T-helper 22 cell (primary cell): ENCODE measurements at places on chromosomes 7 and 10.

- DNase-seq = no peak
Observed at GRCh38 chr10:3173171-3173878, 743 bp upstream of the PITRM1 start.

DNA sequence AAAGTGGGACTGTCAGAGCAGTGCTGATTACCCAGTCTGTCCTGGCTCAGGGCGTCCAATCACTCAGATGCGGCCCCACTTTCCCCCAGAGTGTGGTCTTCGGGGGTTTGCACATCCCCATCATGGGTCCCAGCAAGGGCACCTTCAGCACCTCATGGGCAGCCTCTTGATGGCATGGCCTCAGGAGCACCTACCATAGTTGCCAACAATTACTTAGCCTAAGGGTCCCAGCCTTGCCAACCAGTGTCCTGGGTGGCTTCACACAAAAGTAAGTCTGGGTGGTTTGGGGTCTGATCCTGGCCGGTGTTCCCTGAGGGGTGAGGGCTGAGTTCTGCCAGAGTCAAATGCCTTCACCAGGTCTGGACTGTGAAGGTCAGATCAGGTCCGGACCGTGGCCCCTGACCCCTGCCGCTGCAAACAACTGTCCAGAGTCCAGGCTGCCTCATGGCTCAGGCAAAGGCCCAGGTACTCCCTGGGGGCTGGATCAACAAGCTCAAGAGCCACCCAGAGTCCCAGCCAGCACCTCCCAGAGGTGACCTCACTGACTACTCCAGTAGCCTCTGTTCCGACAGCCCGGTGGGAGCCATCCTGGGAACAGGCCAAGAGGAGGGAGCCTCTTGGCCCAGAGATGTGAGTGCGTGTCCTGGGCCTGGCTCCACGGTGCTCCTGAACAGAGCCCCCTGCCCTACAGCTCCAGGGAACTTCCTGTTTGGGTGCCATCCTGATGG is 6.2 kb upstream of the MARVELD1 start:
- DNase-seq = no peak

DNA sequence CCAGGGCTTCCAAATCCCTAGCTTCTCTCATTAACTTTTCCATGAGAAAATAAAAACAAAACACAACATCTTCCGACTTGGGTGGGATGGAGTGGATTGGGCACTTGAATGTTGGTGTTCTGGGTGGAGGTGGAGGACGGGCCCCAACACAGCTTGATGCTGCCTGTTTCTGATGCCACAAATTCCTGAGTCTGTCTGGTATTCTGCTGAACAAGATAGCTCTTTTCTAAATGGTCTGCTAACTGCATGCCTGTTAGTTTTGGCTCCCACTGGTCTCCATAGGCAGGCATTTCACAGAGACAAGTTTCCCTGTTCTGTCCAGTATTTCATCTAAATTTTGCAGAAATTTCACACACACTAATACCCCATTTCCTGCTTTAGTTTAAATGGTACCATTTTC is 160.9 kb upstream of the FZD8 start:
- DNase-seq = no peak

- DNase-seq = no peak
Observed at GRCh38 chr7:380139-380485, 90.1 kb downstream of the FOXL3 start.

- no peak for DNase-seq
Observed at GRCh38 chr7:26574476-26574875, 282.8 kb downstream of the SNX10 start.

DNA sequence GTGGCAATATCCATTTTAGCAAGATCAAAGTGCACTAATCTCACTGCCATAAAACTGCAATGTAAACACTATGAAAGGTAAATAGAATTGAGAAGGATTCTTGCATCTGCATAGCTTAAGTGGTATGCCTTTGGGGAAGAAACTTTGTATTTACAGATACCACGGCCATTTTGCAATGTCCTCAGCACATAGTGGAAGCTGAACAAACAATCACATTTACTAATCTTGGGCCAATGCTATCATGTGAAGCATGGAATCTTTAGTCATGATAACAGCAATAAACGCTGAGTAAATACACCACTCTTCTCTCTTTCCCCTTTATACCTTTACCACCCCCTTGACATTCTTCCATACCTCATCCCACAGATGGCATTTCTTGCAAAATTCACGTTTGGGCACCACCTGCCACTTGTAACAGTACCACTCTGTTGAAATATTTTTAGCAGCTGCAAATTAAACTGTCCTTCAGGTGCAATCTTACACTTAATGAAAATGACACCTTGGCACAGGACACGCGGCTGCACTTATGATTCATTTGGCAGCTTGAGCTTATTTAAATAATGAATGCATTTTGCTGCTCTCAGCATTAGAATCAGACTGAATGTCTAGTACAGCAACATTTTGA is 171.8 kb downstream of the SEMA3A start:
- no peak for DNase-seq

GRCh38 chr10:18100669-18101068 is 39.6 kb upstream of the CACNB2 start:
- DNase-seq = no peak

DNA sequence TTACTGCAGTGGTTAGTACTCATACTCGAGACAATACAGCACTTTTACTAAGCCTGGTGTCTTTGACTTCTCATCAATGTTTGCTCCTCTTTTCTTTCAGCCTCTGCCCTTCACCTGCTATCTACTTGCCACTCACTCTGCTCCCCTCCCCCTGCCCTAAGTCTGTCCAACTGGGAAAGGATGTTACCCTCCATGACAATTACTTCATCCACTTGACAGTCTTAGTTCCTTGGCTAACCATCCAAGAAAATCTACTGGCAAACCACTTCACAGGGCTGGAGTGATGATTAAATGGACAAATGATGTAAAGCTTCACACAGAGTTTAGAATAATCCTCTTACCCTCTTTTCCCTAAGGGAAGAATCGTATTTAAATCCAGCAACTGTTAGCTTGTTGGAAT is 8.2 kb upstream of the DLD start:
- no peak for DNase-seq

- DNase-seq = no peak
Observed at GRCh38 chr10:69494626-69495558, 43.6 kb downstream of the TSPAN15 start.

GRCh38 chr10:10923029-10923651 is 94.5 kb upstream of the CELF2 start:
- no peak for DNase-seq

- no peak for DNase-seq
Observed at GRCh38 chr10:119997429-119997828, 104.9 kb downstream of the SEC23IP start.
